ENCODE measurements at places on chromosomes 1 and 21.
A peak's percentile ranks its signal among the peaks of the same experiment; 100 is the strongest.

GRCh38 chr1:60427194-60427593 lies 353.6 kb upstream of the C1orf87 start:
- DNase-seq, result no peak
- no peaks in the 10 kb centered on the region for H3K4me1 ChIP-seq
- no peaks in the 10 kb centered on the region for H3K36me3 ChIP-seq
- no peaks in the 10 kb centered on the region for H3K27me3 ChIP-seq

- DNase-seq, result no peak
- H3K27me3 ChIP-seq, result no peaks in the 10 kb centered on the region
- peaks cover 16% of the 10 kb centered on the region for H3K4me1 ChIP-seq
- no peaks in the 10 kb centered on the region for H3K36me3 ChIP-seq
- no peak overlapping the region for H3K4me3 ChIP-seq
- no peak overlapping the region for H3K27ac ChIP-seq
These were observed 2.7 kb downstream of the IFNAR2 start for GRCh38 chr21:33232291-33233034.

GRCh38 chr21:43366656-43367055 lies 60.3 kb downstream of the SIK1 start:
- H3K4me3 ChIP-seq, result no peak overlapping the region
- no peak overlapping the region for H3K27ac ChIP-seq
- no peaks in the 10 kb centered on the region for H3K27me3 ChIP-seq
- H3K4me1 ChIP-seq, result peaks cover 5% of the 10 kb centered on the region
- no peak for DNase-seq

GRCh38 chr1:15344800-15345704 lies 64.6 kb upstream of the EFHD2 start:
- DNase-seq, result no peak
- peak overlapping the region; percentile 99 for H3K27ac ChIP-seq
- no peak overlapping the region for H3K4me3 ChIP-seq
- H3K4me1 ChIP-seq, result peaks cover 64% of the 10 kb centered on the region
- no peaks in the 10 kb centered on the region for H3K36me3 ChIP-seq

GRCh38 chr21:44949779-44950198 lies 10.0 kb downstream of the SLX9 start:
- no peak for DNase-seq
- H3K4me3 ChIP-seq, result no peak overlapping the region
- H3K36me3 ChIP-seq, result no peaks in the 10 kb centered on the region
- no peaks in the 10 kb centered on the region for H3K27me3 ChIP-seq

Data from PC-9 (cell line).